Ovary (tissue), 10 donors: ENCODE measurements at places on chromosomes 1 and 21.

GRCh38 chr1:51518033-51518585, 957 bp downstream of the EPS15 start:
- peak; percentile 37 for DNase-seq

DNA sequence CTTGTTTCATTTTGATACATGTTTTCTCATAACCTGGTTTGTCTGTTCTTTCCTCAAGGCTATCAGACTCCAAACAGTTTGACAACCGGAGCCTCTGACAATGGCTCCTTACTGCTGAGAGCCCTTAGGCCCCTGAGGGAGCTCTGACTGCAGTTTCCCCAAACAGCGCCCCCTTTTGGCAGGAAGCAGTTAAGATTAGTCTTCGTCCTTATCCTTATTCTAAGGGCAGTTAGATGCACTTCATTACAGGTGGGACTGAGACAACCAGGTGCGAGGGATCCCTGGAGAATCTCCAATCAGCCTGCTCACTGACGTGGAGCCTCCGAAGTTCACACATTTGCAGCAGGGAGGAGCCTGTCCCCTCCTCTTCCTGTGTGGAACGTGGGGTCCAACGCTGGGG, 393.1 kb downstream of the BRINP3 start:
- DNase-seq: no peak

DNA sequence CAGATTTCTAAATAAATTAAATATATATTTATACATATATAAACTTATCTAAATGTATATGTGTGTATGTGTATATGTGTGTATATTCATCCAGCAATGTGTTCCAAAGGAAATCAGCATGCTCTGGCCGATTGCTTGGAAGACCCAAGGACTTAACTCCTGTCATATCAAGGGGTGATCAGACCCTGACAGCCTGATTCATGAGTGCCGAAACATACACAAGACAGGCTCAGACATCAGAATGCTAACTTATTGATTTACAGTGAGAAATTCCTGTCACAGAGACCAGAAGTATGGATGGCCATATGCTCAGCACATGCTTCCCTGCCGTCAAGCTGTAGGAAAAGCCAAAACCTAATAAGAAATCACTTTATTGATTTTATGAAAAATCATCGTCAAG, 545.1 kb upstream of the NR5A2 start:
- DNase-seq: no peak

GRCh38 chr1:203196371-203196770, 9.9 kb upstream of the CHI3L1 start:
- DNase-seq: no peak

DNA sequence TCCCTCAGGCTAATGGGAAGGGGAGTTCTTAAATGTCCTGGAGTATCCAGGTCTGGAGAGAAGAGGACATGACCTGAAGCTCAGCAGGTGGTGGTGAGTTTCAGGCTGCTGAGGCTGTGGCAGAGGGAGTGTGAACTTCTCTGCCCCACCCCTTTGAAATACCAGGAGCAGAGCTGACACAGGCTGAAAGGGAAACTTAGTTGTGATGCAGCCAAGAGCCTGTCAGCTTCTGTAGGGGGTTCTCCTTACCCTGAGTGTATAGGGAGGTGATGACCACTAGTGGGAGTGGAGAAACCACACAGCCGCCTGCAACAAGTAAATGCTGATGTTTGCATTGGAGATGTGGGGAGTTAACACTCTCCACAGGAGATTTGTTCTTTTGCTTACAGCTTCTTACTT, 152.3 kb downstream of the FCRL5 start:
- DNase-seq: no peak

- no peak for DNase-seq
Observed at GRCh38 chr1:183058851-183059502, 35.8 kb downstream of the LAMC1 start.

DNA sequence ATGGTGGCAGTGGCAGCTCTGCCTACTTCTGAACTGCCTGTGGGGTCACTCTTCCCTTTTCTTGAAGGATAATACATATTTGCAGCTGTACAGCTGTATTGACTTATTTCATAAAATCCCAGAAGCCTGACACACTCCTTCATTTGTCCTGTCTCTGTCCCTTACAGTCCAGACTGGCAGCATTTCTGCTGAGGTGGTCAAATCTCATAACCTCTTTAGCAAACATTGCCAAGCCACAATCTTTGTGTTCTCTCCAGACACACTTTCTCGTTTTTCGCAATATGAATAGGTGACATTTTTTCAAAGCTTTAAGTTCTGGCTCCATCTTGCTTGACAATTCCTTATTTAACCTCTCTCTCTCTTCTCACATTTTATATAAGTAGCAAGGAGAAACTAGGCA, 15.2 kb downstream of the LY9 start:
- DNase-seq: no peak
